Stimulated activated CD4-positive, alpha-beta T cell treated with anti-CD3 and anti-CD28 coated beads, TNF-alpha, amount 100 ng/mL, for 24 hours (primary cell): ENCODE measurements at places on chromosomes 11 and 22.
A peak's percentile ranks its signal among the peaks of the same experiment; 100 is the strongest.

DNA sequence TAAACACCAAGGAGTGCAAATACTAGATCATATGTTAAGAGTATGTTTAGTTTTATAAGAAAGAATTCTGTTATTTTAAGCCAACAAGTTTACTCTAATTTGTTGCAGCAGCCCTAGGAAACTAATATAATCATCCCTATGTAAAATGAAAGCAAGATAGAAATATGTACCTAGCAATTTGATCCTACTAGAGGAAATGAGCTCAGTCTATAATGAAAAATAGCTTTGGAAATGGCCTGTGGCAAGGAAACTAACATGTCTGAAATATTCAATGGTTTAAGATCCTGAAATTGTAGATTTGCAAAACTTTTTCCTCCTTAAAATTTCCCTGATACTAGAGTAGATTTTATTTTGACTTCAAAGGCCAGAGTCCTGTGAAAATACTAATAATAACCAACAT lies 112.7 kb upstream of the SLC5A12 start:
- no peak for DNase-seq

DNA sequence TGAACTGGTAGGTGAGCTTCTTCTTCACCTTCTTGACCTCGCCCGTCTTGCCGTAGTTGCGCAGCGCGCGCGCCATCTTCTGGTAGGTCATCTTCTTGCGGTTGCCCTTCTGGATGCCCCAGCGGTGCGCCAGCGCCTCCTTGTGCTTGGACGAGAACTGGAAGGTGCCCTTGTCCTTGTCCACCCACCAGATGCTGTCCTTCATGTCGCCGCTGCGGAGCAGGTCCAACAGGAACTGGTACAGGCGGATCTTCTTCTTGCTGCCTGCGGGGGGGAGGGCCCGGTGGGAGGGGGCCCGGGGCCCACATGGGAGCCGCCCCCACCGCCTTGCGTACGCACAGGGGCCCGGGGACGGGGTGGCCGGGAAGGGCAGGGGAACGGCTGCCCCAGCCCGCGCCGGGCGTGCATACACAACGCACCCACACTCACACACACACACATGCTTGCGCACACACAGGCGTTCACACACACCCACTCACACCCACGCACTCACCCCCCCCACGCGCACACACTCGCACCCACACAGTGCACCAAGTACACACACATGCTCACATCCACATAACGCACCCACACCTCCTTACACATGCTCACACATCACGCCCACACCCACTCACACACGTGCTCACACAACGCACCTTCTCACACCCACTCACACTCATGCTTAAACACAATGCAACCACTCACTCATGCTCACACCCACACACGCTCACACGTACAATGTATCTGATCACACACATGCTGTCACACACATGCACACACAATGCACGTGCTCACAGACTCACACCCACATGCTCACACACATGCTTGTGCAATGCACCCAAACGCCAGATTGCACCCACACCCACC lies 3.0 kb upstream of the MYBPC3 start:
- no peak for DNase-seq

- no peak for DNase-seq
Measured at GRCh38 chr11:78460471-78460870, 42.9 kb upstream of the GAB2 start.

- DNase-seq, result no peak
Measured at GRCh38 chr11:69241075-69241740, 52.7 kb upstream of the MYEOV start.

DNA sequence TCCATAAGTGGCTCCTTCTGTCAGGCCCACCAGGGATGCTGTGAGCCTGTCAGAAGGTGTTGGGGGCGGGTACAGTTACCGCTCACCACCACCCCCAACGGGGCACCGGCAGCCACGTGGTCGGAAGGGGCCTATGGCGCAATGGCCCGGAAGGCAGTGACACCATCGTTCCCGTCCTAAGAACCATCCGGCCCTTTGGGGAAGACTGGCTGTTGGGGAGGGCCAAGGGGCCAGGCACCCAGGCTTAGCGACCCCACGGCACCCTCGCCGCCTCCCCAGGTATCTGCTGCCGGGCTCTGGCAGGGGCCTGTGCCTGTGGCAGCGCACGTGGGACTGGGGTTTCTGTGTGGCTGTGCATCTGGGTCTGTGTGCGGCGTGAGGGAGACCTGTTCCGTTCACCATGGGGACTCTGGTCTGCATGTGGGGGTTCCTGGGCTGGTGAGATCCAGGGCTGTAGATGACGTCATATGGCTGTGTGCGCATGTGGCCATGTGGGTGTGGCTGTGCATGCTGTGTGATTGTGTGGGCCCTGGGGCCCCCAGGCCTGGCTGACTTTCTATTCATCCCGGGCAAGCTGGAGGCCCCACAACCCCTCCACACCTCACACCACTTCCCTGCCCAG lies 717 bp downstream of the OSM start:
- DNase-seq, result peak; percentile 87

GRCh38 chr11:71500601-71501021 lies 26.5 kb upstream of the KRTAP5-7 start:
- DNase-seq, result no peak

DNA sequence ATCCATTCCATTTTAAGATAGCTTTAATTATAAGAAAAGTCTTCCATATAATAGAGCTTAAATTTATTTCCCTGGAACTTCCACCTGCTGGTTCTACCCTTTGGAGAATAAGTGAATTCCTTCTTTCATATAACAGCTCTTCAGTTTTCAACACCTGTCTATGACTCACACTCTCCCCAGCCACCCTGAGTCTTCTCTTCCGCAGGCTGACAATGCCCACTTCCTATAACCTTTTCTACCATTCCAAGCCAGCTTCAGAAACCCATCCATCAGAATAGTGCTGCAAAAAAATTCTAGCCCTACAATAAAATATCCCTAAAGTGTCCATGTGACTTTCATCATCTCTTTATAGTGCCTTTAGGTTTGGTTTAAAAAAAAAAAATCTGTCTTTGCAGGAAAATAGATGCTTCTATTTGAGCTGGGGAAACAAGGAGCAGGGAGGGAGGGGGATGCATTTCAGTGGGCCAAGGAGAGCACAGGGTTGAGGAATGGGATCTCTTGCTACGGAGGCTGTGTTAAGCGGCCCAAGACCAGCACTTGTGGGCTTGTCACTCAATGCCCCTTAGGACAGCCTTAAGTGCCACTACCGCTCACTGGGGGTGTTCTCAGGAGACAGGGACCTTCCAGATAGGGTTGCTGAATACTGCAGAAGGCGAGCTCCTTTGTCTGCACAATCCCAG lies 178.6 kb downstream of the DSCAML1 start:
- no peak for DNase-seq

DNA sequence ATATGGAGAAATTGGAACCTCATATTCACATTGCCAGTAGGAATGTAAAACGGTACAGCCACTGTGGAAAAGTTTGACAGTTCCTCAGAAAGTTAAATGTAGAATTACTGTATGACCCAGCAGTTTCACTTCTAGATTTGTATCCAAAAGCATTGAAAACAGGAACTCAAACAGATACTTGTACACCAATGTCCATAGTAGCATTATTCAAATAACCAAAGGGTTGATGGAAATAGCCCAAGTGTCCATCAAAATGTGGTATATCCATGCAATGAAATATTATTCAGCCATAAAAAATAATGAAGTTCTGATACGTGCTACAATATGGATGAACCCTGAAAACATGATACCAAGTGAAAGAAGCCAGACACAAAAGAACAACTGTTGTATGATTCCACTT lies 17.8 kb downstream of the PRRG4 start:
- no peak for DNase-seq

GRCh38 chr11:117874253-117874909 lies 2.1 kb downstream of the FXYD6 start:
- DNase-seq, result no peak

DNA sequence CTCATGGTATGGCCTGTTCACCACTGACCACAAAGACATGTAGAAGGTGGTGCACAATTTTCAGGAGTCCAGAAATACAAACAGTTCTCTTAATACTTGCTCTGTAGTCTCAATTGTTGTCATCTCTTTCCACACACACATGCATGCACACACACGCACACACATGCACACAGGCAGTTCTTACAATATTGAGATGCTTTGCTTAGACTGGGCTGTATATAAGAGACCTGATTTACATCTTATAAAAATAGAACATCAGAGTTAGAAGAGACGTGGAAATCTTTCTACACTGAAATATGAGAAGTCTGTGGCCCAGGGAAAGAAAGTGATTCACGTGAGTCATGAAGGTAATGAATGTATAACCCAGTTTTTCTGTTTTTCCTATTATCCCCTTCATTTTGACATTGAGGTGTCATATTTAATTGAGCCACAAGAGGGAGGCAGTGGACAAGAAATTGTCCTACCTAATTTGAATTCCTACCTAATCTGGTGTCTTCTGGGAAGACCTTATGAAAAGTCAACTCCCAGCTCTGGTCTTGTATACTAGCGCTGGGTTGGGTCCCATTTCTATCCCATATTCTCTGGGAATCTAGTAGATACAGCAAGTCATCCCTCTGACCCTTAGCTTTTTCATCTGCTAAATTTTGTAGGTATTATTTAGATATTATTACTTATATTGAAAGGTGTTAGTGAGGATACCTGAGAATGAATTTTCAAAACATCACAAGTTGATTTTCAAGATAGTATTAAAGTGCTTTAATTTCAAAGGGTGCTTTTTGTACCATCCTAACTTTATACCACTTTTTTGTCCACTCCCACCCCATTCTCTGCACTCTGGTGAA lies 14.9 kb upstream of the MS4A4A start:
- no peak for DNase-seq

DNA sequence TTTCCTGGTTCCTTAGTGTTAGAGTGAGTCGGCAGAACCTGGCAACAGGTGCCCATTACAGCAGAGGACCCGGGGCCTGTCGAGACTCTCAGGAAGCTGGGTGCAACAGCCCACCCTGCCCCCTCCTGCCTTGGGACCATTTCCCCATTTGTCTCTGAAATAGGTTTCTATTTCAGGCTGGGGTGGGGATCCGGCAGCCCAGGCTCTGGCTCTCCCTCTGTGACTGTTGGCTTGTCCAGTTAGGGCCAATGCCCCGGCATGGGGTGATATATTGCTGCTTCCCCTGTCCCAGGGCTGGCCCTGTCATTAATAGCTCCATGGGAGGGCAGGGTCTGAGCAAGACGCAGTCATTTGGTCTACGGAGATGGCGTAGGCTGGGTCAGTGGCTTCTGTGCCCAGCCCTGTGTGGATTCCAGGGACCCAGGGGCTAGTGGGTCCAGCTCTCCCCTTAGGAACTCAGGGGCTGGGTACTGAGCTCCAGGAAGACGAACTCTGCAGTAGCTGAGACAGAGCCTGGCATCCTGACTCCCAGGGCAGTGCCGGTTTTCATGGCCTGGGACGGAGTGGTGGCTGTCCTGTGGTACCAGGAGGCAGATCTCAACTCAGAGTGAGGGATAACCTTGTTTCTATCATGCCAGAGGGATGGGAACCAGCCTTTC lies 2.7 kb downstream of the P2RY6 start:
- DNase-seq, result no peak

DNA sequence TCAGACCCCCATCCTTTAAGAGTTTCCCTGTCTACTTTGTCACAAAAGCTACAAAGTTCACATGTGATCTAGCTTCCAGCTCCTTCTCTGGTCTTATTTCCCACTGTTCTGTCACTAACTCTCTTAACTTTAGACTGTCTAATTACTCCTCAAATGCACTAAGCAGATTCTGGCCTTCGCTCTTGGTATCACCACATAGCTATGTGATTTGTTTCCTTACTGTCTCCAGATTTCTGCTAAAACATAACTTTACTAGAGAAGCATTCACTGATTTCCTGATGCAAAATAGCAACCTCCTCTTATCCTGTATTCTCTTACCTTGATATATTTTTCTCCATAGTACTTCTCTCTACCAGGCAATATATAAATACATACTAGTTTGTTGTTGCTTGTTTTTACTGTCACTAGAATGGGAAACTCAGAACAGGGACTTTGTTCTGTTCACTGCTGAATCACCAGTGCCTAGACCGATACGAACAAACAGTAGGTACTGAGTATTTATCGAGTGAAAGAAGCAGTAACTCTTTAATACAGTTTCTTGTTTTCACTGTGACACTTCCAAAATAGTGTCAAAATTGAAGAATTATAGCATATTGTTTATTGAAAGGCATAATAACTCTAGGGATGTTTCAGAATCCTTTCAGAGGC lies 205.6 kb downstream of the DDX10 start:
- DNase-seq, result no peak

- DNase-seq, result no peak
Measured at GRCh38 chr22:27723708-27724107, 77.8 kb downstream of the MN1 start.

DNA sequence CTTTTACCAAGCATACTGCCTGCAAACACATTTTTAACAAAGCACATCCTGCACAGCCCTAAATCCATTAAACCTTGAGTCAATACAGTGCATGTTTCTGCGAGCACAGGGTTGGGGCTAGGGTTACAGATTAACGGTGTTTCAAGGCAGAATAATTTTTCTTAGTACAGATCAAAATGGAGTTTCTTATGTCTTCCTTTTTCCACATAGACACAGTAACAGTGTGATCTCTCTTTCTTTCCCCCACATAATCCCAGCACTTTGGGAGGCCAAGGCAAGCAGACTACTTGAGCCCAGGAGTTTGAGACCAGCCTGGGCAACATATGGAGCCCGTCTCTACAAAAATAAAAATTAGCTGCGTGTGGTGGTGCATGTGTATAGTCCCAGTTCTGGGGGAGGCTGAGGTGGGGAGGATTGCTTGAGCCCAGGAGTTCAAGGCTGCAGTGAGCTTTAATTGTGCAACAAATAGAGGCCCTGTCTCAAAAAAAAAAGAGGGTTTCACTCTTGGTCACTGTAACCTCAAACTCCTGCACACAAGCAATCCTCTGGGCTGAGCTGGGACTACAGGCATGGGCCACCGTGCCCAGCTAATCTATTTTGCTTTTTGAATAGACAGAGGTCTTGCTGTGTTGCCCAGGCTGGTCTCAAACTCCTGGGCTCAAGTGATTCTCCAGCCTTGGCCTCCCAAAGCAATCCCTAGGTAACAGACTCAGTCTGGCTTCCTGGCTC lies 19.7 kb upstream of the SLC3A2 start:
- DNase-seq, result no peak

- no peak for DNase-seq
Measured at GRCh38 chr11:98800696-98801095, 220.1 kb upstream of the CNTN5 start.

GRCh38 chr11:5671831-5672230 lies 13.0 kb downstream of the TRIM5 start:
- no peak for DNase-seq

DNA sequence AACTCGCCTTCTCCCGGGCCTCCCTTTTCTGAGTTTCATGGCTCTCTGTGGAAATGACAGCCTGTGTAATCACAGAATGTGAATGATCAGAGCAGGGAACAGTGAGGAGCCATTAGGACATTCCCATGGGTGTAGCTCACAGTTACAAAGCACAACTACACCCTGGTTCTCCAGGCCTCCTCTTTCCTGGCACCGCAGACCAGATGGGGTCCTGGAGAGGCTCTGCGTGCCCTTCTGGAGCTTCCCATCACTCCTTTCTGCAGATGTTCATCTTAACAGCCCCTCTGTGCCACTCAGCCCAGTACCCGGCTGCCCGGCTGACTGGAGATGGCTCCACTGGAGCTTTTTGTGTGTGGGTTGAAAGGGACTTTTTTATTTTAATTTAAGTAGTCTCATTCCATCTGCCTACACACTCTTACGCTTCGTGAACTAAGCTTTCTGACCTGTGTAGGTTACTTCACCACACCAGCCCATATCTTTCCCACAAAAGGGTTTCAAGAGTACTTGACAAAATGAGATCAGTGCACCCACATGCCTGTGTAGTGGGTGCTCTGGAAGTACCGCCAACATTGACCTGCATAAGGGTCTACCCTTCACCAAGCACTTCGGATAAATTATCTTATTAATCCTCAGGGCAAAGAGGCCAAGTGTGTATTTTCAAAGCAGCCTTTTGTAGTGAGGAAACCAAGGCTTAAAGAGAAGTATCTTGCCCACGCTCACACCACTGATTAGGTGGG lies 29.8 kb downstream of the SREBF2 start:
- peak; percentile 56 for DNase-seq
